ENCODE measurements at places on chromosomes 3 and 15.

DNA sequence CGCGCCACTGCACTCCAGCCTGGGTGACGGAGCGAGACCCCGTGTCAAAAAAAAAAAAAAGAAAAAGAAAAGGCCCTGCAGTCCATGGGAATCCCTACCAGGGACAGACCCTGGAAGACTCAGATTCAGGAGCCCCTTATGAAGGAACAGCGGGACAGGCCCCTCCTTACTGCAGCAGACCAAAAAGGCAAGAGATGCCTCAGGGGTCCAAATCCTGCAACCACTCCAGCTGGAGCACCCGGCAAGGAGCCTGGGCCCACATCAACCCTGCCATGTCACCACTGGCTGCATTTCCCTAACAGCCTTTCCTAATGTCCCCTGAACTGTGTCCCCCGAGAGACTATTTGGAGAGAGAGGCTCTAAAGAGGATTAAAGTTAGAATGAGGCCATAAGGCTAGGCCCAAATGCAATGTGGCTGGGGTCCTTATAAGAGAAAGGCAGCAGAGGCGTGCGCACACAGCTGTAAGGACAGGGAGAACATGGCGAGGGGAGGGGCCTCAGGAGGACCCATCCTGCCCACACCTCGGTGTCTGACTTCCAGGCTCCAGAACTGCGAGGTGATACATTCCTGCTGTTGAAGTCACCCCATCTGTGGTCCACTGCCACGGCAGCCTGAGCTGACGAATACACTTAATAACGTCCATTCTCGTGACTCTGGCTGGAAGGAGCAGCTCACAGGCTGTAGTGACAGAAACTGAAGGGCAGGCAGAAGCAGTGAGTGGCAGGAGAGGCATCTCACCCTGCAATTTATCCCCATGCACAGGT, 78.1 kb downstream of the ATP10A start:
- no peak for DNase-seq

DNA sequence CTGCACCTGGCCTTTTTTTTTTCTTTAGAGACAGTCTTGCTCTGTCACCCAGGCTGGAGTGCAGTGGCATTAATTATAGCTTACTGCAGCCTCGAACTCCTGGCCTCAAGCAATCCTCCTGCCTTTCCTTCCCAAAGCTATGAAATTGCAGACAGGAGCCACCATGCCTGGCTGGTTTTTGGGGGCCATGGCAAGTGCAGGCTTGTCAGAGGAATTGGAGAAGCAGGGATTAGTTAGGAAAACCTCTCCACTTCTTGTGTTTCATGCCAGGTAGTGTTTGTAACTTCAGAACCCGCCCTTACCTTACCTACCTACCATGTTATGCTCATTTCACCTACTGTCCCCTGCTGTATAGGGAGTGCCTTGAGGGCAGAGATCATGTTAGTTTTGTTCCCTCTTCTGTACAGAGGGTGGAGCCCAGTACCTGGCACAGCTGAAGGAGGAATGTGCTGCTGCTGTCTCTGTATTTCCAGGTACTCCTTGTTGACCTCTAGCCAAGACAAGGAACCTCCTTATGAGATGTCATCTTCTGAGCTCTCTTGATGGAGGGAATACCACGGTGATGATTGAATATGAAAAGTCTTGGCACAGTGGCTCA, 43.8 kb downstream of the TRAK1 start:
- DNase-seq = no peak

DNA sequence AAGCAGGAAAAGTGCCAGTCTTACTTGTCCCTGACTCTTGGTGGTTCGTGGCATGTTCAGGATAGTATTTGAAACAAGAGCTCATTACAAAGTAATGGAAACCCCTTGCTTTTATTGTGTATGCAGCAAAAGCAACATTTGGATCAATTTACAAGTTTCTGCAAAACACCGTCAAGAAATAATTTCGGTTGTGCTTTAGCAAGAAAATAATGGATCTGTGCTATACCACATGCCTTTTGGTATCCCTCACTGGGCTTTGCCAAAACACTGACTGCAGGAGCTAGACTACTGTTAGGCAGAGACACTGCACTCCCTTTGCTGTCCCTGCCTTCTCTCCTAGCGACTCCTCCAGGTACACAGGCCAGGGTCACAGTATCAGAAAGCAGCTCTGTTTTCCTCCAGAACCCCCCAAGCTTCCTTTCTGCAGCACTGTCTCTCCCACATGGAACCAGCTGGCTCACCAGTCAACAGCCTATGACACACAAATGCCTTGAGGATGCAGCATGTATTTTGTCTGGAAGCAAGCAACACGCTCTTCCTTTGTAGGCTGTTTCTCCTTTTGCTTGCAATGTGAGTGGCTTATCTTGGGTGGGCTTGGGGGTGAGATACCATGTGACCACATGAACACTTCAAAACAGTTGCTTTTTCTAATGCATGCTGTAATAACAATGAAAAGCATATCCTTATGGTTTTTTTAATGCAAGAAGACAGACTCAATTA, 111.4 kb downstream of the PGPEP1L start:
- no peak for DNase-seq

GRCh38 chr3:129727707-129728106, 121.2 kb upstream of the PLXND1 start:
- no peak for DNase-seq

DNA sequence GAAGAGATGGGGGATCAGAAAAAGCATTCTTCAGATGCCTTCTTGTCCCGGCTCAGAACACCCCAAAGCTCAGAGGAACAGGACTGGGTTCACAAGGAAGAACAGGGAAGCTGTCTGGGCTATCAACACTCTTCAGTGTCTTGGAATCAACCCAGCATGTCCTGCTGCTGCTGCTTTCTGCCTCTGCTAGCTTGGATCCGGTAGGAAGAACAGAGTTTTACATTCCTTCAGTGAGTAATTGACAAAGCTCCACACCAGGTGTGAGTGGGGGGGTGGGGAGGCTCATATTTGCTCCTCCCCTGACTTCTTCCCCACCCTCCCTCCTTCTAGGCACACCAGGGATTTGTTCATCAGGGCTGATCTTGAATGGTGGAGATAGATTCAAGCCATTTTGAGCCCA, 13.1 kb upstream of the ETV5 start:
- DNase-seq = no peak

- peak; percentile 70 for DNase-seq
These were observed 161.8 kb upstream of the TBL1XR1 start for GRCh38 chr3:177358977-177359592.

DNA sequence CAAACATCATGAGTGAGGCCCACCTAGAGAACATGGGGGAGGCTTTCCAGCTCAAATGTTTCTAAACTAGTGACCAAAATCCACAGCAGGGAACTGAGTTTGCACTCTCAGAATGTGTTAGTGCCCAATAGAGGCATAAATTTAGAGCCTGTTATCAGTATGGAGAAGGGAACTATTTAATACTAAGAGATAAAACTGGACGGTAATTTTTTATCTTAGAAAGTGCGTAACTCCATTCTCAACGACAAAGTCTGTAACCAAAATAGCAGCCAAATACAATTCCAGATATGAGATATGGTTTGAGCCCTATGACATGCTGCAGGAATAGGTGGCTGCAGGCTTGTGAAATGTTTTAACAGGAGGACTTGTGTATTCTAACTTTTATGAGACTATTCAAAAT, 3.5 kb downstream of the B3GALNT1 start:
- DNase-seq = no peak

- no peak for DNase-seq
These were observed 11.6 kb upstream of the PLSCR4 start for GRCh38 chr3:146262371-146263110.

DNA sequence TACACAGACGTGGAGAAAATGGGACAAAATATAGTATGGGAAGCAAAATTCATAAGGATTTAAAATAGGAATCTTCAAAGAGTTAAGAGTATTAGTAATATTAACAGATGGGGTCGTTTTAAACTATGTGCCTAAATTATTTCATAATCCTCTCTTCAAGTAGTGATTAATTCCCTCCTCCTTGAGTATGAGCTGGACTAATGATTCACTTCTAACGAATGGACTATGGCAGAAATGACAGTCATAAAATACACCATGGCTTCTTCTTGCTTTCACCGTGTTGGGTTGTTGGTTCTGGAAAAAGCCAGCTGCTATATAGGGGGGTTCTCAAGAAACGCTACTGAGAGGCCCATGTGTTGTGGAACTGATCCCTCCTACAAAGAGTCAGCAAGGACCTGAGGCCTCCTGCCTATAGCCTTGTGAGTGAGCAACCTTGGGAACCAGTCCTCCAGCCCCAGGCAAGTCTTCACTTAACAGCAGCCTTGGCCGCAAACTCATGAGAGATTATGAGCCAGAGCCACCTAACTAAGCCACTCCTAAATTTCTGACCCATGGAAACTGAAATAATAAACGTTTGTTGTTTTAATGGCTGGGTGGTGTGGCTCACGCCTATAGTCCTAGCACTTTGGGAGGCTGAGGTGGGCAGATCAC, 64.8 kb upstream of the ABHD2 start:
- DNase-seq = no peak

DNA sequence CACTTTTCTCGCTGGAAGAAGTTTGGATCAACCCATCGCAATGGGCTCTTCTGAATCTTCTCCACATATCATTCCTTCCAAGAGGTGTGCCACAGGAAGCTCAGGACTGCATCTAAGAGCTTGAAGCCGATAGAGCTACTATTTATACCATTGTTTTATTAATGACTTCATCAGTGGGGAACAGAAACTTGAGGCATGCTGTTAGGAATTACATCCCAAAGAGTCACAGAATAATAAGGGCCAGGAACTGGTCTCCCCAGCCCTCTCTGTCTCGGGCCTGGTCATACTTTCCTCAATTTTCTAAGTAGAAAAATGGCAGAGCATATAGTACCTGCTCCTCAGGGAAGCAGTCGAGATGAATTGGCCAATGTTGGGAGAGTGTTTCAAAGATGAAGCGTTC, 16.9 kb upstream of the C15orf61 start:
- no peak for DNase-seq

DNA sequence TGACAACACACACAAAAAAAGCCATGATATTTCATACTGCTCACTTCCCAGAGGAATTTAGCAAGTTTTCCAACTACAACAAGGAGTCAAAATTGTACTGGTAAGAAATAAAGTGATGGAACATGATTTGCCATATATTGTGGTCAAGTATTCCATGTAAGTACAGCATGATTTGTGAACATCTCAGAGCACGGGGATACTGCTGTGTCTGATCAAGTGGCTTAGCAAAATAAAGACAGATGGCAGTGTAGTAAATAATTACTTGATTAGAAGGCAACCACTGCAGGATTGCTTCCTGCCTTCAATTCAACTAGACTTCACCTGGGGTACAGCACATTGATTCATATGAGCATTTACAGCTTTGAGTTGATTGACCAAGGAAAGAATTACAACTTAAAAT, 51.6 kb upstream of the DUT start:
- DNase-seq = no peak

GRCh38 chr3:158103081-158103886, 2.9 kb downstream of the SHOX2 start:
- DNase-seq = no peak

GRCh38 chr3:52023860-52024764, 28.4 kb upstream of the RPL29 start:
- no peak for DNase-seq

DNA sequence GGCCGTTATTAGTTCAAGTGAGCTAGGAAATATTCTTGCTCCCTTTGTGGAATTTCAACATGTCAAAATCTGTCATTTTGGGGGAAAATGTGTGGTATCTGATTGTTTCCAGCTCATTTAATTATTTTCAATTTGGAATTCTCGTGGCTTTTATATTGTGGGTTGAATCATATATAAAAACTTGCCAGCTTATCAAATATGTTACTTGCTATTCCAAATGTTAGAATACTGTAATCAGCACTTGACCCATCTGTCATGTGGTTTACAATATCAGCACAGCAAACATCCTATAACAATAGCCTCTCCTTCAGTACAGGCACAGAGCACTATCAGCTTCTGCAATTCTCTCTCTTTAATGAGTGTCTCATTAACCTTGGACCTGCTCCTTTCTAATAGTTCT, 130.2 kb upstream of the FEZF2 start:
- no peak for DNase-seq

DNA sequence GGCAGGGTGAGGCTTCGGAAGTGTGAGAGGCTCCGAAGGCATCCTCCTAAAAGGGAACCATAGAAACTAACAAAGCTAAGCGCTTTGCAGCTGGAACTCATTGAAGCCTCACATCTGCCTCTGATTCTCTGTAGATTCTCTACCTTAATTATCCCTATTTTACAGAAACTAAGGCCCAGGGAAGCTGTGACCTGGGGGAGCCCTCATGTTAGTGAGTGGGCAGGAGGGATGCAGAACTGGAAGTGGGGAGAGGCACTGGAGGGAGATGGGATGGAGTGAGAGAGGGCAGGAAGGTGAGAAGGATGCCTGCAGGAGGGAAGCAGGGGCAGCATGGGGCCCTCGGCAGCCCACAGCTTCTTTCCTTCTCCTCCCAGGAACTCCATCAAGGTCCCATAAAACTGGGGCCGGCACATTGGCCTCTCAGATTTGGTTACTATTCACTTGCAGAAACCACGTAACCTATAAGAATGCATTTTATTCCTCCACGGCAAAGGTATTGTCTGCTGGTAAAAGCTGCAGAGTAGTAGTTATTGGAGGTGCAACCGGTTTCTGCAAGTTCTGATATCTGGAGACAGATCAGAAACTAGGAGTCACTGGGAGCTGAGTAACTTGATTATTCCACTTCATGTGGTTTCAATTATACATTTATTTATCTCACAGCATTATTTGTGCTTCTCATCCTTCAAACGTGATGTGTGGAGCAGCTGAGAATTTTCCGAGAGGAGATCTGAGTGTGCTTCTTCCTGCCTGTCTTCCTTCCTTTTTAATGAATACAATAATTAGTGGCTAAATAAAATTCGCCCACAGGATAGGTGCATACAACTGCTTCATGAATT, 24.0 kb upstream of the CHCHD6 start:
- no peak for DNase-seq

- no peak for DNase-seq
These were observed 33.3 kb downstream of the AMOTL2 start for GRCh38 chr3:134340982-134341365.

GRCh38 chr3:123201223-123201556, 553 bp upstream of the SEC22A start:
- DNase-seq = no peak

DNA sequence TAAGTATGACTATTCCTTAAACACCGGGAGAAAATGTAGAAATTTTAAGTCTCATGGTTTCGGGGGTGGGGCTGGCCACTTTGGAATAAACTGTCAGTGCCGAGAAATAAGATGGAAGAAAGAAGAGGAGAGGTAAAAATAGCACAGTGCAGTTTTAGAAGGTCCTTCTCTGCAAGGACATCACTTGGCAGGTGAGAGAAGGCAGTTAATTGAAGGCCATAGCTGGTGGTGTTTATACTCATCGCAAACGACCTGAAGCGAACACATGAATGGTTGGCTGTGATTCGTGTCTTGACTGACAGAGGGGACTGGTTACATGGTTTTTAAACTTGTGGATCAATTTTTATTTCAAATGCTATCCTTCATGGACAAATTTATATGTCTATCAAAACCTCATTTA, 54.9 kb upstream of the SENP5 start:
- DNase-seq = no peak

- no peak for DNase-seq
These were observed 36.9 kb upstream of the STRIT1 start for GRCh38 chr3:155330370-155330769.

DNA sequence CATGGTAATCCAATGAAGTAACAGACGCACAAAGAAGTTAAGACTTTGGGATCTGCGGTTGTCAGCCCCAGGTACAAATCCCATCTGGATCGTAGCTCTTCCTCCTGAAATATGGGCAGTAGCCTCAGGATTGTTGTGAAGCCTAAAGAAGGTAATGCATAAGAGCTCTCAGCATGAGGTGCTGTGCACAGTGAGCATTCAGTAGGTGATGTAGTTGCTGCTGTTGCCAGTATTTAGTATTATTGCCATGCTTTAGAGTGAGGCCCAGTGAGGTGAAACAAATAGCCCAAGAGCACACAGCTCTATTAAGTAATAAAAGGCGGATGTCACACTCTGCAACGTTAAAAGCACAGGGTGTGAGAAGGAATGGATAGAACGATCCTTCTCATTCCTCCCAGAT, 225.7 kb downstream of the GABRG3 start:
- DNase-seq = no peak
